Adipocyte (in vitro differentiated cells): ENCODE measurements at places on chromosomes 6 and 20.

DNA sequence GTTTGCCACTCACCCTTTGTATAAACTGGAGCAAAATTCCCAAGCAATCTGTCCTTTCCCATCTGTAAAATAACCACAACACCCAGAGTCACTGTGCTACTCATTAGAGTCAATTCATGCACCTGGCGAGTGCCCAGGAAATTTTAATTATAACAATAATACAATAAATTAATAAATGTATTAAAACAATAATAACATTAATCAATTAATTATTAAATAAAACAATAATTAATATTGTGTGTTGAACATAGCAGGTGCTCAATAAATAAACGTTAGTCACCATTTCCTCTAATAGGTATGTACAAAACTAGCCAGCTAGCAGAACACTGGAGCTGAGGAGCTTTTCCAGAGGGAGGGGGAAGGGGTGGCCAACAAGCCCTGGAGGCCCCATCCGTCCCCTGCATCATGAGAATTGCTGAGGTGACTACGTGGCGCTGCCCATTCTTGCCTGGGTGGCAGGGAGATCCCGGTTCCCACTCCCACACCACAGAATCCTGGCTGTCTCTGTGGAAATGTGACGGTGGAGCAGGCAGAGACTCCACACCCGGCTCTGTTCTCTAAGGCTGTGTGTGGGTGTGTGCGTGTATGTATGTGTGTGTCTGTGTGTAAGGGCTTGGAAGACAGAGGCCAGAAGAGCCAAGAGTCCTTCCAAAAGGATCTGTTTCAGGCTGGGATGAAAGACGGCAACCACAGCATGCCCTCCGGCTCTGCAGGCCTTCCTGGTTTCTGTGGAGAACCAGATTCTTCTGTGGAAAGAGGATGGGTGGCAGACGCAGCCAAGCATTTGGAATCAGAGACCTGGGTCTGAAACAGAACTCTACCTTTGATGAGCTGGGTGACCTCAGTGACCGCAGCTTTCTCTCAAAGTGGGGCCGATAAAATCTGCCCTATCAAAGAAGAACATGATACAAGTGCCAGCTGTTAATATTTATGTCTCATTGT, 18.8 kb upstream of the EZR start:
- peak; percentile 51 for DNase-seq

GRCh38 chr6:7587631-7588100, 2.3 kb upstream of the SNRNP48 start:
- peak; percentile 18 for DNase-seq

DNA sequence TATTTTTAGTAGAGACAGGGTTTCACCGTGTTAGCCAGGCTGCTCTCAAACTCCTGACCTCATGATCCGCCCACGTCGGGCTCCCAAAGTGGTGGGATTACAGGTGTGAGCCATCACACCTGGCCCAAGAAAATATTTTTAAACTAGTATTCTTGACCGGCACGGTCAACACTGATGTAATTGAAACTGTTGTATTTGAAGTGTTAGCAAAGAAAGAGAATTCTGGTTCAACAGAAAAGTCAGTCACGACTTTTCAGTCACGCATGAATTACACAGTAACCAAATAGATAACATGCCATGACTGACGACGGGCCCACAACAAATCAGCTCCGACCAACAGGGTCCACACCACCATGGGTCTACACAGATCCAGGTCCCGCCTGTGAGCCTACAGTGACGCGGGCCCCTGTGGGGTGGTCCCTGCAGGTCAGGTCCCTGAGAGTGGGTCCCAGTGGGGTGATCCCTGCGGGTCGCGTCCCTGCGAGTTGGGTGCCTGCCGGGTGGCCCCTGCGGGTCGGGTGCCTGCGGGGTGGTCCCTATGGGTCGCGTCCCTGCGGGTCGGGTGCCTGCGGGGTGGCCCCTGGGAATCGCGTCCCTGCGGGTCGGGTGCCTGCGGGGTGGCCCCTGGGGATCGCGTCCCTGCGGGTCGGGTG, 1.0 kb downstream of the GMEB2 start:
- DNase-seq, result peak; percentile 59

DNA sequence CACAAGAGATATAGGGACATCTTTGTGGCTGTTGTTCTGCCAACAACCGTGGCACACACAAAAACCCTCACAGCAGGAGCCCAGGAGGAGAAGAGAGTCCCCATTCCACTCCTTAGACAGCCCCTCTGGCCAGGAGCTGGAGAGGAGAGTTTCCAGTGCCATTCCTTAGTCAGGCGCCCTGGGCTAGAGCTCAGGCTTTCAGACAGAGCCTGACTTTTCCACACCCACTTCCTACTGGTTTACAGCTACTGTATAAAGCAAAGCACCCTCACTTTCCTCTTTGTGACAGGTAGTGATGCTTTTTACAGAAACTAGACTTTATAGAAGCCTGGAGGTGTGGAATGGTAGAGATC, 145.9 kb downstream of the SYCP2 start:
- DNase-seq, result no peak

- DNase-seq, result no peak
Observed at GRCh38 chr6:47749757-47750156, 32.1 kb upstream of the OPN5 start.

GRCh38 chr6:24974182-24975171, 38.7 kb upstream of the RIPOR2 start:
- DNase-seq, result no peak

DNA sequence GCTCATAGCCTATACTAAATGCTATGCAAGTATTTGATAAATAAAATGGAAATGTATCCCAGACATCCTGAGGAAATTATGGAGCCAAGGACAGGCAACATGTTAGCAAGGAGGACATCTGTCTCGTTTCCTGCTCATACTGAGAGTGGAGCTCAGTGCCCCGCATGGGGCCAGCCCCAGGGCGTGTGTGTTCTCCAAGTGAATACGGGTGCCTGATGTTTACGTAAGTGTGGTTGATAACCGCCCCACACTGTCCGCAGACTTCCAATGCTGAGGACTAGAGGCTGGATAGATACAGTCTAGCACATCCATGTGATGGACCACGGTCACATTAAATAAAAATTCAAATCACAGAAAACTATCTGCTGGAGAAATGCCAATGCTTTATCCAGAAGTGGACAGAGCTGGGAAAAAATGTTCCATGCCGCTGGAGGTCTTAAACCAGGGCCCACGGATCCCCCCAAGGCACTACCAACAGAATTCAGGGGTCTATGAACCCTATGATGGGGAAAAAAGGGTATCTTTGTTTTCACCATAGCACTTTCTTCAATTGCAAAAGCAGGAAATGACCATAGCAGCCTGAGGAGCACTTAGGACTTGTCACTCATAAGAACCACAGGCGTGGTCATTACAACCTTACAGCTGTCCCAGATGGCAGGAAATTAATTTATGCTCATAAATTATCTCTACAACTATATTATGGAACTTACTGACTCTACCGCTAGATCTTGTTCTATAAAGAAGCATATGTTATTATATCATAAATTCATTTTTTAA, 24.9 kb downstream of the TGM2 start:
- DNase-seq, result no peak

GRCh38 chr6:158536891-158537798, 22.7 kb upstream of the TMEM181 start:
- DNase-seq, result peak; percentile 77

DNA sequence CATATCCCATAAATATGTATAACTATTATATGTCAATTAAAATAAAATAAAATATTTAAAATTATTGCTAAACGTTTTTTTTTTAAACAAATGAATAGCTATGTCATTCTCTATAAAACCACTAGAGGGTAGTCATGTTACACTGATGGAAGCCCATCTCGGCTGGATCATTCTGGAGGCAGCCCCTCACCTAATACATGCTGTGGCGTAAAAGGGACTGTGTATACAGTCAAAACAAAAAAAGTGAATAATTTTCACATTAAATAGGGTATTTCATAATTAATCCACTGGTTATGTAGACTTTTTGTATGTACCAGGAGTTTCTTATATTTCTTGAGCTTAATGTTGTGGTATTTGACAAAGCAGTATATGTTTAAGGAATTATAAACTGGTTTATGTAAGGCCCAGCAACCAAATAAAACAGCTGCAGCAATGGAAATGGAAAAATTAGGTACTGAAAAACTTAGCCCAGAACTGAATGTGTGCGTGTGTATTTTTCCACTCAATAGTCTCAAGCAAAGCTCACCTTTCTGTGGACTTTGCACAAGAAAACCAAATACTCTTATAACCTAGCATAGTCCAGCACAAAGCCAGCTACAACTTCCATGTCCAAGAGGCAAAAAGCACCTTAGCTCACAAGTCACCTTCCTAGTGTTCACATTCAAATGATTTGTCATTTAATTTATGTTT, 81.7 kb downstream of the COL9A1 start:
- DNase-seq, result peak; percentile 73

DNA sequence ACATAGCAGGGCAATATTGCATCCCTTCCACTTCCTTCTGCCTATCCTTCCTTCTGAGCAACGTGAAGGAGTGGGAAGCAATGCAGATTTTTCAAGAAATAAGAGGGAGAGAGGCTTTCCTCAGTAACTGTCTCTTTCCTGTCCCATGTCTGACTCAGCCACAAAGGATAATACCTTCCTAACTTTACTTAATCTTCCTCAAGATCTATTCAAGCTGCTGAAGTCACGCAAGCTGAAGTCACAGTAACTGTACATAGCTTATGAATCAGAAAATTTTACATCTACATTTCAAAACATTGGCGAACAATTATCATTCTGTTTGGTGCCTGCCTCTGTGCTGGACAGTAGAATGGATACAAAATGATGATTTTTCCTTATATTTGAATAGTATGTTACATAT, 86.4 kb upstream of the POU3F2 start:
- peak; percentile 17 for DNase-seq

GRCh38 chr6:85062884-85063283, 298.5 kb upstream of the TBX18 start:
- DNase-seq, result no peak

GRCh38 chr6:148898376-148899014, 151.7 kb downstream of the UST start:
- no peak for DNase-seq

GRCh38 chr20:8721098-8721497, 347.8 kb upstream of the PLCB4 start:
- DNase-seq, result peak; percentile 86

GRCh38 chr6:25928562-25929324, 1.7 kb downstream of the SLC17A2 start:
- no peak for DNase-seq

- DNase-seq, result no peak
Observed at GRCh38 chr20:33927724-33928123, 66.0 kb upstream of the RALY start.

DNA sequence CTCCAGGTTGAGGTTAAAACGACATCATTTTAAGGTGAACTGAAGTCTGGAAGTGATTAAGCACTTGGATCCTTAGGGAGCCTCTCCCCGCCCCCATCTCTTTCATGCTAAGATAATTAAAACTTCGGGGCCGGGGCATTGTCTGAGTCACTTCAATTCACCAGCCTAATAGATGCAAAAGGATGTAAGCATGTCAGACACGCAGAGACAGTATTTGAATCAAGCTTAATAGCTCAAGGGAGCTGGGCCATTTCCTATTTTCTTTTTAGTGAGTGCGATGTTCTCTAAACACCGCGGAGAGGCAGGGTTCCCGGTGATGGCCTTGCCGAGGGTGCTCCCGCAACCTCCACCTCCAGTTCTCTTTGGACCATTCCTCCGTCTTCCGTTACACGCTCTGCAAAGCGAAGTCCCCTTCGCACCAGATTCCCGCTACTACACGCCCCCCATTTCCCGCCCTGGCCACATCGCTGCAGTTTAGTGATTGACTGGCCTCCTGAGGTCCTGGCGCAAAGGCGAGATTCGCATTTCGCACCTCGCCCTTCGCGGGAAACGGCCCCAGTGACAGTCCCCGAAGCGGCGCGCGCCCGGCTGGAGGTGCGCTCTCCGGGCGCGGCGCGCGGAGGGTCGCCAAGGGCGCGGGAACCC, 516 bp upstream of the IRF4 start:
- DNase-seq, result peak; percentile 25
